ENCODE measurements at places on chromosomes 1 and 21. TPM values are rescaled to one million over a fixed set of nuclear protein-coding genes. Genes with fewer than 3 reads are reported as not detected.

GRCh38 chr1:204241050-204241449, 27.3 kb upstream of the GOLT1A start:
- no peak for DNase-seq

DNA sequence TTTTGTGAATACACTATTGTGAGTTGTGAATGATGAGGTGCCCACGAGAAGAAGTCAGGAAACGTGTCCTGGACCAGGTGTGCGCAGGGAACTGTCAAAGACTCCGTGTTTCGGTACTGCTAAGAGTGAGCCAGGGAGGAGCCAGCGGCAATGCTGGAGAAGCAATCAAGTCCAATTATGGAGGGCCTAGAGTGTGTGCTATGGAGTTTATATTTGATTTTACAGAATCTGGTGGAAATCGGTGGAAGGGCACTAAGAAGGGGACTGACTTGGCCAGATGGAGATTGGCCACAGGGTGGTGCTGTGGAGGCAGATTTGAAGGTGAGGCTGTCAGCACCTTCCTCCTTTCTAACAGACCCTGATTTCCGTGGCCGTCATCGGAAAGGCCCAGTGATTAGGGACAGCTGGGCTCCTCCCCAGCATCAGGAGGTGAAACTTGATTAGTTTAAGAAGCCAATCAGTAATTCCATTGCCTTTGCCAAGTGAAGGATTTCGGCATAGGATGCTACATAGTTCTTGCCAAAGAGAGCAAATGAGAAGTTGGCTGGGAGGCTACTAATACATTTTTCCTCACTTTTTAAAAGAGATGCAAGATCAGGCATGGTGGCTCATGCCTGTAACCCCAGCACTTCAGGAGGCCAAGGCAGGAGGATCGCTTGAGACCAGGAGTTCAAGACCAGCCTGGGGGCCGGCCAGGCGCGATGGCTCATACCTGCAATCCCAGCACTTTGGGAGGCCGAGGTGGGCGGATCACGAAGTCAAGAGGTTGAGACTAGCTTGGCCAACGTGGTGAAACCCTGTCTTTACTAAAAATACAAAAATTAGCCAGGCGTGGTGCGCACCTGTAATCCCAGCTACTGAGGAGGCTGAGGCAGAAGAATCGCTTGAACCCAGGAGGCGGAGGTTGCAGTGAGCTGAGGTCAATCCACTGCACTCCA, 7.0 kb downstream of the PTCH2 start:
- peak; percentile 74 for DNase-seq

GRCh38 chr1:208069908-208070307, 159.0 kb upstream of the CD34 start:
- no peak for DNase-seq

GRCh38 chr1:45477646-45478045, 13.3 kb downstream of the TESK2 start:
- no peak for DNase-seq

GRCh38 chr1:206967096-206967849, 3.0 kb downstream of the FCAMR start:
- DNase-seq = no peak

- DNase-seq = no peak
Observed at GRCh38 chr1:110291241-110292030, 47.7 kb upstream of the RBM15 start.

GRCh38 chr1:53826367-53826766, 11.7 kb downstream of the NDC1 start:
- DNase-seq = no peak

DNA sequence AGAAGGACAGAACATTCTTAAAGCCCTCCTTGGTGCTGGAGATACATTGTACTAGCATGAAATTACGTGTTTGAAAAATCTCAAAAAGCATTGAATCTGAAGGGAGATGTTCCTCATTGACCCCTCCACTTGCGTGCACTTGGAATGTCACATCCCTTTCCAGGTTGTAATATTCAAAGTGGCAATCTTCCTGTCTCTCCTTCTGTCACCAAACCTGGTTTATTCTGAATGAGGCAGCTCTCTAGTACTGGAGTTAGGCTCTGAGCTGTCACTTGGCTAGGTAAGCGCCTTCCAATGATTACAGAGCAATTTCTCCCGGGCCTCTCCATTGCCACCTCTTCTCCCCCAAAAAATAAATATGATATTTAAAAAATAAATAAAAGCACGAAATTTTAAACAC, 855 bp downstream of the DSCAM start:
- DNase-seq = no peak

- DNase-seq = no peak
Observed at GRCh38 chr1:220484135-220484534, 43.8 kb upstream of the MARK1 start.

DNA sequence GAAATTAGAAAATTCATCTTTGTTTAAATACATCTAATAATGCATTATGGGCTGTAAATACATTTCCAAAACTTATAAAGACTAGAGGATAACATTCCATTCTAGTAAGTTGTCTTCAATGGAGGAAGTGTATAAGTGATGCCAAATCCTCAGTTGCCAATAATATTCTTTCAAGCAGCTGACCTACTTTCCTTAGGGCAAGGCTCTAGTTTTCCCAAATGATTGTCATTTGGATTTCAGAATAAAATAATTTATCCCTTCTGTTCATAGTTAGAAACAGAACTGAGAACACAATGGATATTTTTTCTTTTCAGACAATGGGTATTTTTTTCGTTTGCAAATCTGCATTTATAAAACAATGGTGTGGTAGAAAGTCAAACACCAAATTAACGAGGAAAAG, 354.9 kb upstream of the ADAMTS5 start:
- no peak for DNase-seq

GRCh38 chr1:7298749-7299151, 472.3 kb upstream of the VAMP3 start:
- DNase-seq = no peak

DNA sequence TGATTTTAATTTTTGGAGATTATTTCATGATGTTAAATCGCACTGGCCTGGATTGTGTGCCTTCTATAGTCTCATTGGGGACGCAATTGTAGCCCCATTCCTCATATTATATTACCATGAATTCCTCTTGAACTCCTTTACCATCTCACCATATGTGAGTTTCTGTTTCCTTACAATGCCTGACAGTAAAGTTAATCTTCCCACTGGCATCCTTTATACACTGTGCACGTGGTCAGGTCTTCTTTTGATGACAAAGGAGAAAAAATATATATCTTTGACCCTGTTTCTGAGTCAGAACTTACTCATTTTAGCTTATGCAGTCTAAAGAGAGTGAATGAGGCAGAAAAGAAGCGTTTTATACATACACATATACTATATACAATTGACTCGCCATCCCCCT, 774 bp upstream of the ABL2 start:
- no peak for DNase-seq

- no peak for DNase-seq
Observed at GRCh38 chr1:40784141-40784770, 669 bp downstream of the KCNQ4 start.

DNA sequence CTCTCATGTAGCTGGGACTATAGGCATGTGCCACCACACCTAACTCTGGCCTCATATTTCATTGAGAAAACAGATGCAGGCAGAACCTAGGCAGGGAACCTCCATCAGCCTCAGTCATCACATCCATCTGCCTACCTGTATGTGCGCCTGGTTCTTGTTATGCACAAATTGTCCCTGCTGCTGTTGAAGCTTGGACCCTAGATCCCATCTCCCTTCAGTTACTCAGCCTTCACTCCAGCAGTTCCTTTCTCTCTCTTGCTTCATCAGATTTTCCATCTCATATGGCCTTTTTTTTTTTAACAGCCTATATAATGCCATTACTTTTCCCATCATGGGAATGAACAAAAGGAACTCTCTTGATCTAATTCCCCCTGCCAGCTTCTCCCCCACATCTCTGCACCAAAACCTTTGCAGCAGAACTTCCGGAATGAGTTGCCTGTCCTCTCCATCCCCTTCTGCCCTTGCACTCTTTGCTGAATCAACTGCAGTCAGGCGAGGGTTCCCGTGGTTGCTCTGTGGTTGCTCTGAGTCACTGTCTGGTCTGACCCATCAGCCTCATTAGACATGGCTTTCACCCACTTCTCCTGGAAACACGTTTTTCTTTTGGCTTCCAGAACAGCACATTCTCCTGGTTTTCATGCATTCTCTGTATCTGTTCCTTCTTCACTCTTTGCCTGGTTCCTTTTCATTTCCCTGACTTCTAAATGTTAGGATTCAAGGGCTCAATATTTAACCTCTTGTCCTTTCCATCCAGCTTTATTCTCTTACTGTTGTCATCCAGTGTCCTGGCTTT, 41.5 kb downstream of the UBE4B start:
- DNase-seq = no peak

- no peak for DNase-seq
Observed at GRCh38 chr1:226325178-226325577, 16.2 kb upstream of the LIN9 start.

GRCh38 chr1:56814205-56814604, 5.0 kb downstream of the FYB2 start:
- no peak for DNase-seq

DNA sequence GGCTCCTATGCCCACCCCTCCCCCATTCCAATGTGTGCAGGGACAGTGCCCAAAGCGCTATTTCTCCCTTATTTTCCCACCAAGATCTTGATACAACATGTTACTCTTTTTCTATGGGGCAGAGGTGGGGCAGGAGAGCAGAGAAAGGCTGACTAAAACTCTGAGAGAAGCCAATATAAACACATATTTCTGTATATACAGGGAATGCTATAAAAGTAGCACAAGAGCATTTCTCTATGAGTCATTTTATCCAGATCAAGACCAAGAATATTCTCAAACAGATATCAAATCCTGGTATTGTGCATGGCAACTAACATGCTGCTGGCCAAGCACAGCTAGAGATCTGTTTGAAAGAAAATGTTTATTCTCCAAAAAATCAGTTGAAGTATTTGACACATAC, 7.3 kb downstream of the WDR26 start:
- DNase-seq = no peak

- no peak for DNase-seq
Observed at GRCh38 chr1:182309631-182310351, 81.8 kb downstream of the GLUL start.

GRCh38 chr1:170836141-170836540, 99.2 kb upstream of the MROH9 start:
- no peak for DNase-seq

GRCh38 chr1:28392027-28392652, 22.6 kb downstream of the PHACTR4 start:
- DNase-seq = no peak

- no peak for DNase-seq
Observed at GRCh38 chr1:159930634-159931033, 5.3 kb upstream of the TAGLN2 start.

- no peak for DNase-seq
Observed at GRCh38 chr1:20211511-20211931, 25.2 kb upstream of the PLA2G2C start.

- no peak for DNase-seq
Observed at GRCh38 chr1:210938416-210938925, 195.5 kb downstream of the KCNH1 start.

DNA sequence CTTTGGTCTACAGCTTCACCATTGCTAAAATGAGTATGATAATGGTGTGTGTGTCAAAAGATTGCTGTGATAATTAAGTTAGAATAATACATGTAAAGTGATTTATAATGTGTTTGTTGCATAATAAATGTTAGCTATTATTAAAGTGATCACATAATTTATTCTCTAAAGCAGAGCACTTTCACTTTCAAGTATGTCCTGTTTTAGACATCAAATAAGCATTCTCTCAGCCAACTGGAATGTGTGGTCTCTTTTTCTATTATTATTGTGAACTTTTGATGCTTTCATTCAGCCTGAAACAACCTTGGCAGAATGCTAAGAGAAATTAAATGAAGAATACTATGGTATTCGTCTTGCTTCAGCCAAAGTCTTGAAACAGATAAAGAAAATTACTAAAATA, 102.8 kb upstream of the COL11A1 start:
- no peak for DNase-seq

- no peak for DNase-seq
Observed at GRCh38 chr1:59199147-59199546, 97.7 kb upstream of the FGGY start.

DNA sequence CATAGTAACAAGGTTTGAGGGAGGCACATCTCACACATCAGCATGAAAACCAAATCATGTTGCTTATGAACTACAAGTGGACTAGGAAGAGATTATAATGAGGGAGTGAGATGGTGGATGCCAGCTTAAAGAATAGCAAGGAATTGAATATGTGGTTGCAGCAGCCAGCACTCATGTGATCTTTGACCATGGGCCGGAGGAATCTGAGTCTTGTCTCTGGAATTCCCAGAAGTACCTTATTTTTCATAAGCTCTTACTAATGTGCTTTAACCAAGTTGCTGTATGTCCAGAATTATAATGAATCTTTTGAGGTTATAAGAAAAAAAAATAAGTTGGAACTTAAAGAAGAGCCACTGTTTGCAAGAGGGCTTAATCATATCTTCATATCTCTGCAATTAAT, 97.0 kb downstream of the DISP1 start:
- no peak for DNase-seq

DNA sequence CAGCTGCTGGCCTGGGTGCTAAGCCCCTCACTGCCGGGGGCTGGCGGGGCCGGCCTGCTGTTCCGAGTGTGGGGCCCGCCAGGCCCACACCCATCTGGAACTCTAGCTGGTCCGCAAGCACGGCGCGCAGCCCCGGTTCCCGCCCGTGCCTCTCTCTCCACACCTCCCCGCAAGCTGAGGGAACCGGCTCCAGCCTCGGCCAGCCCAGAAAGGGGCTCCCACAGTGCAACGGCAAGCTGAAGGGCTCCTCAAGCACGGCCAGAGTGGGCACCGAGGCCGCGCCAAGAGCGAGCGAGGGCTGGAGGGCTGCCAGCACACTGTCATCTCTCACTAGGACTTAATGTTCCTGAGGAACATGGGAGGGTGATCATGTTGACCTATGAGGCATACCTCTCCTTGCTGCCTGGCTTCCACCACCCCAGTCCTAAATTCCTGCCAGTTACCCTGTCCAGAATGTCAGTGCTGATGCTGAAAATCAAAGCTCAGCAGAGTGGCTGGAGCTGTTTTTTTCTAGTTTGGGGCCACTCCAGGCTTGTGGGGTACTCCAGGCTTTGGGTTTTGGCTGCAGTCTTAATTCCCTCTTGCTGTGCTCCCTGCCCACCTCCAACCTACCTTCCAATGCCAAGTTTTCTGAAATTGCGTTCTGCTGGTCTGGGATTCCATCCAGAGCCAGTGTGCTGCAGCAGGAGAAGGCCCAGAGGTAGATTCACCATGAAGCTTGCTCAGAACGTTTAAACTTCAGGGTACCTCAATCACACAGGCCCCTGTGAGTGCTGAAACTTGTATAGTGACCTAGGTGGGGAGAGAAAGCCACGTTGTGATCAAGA, 44.2 kb upstream of the LPGAT1 start:
- DNase-seq = no peak

GRCh38 chr1:212688341-212689047, 11.1 kb downstream of the BATF3 start:
- peak; percentile 64 for DNase-seq

Gene PTGFRN
- polyA plus RNA-seq = 66.1 TPM

Gene OR2T8
- not detected for polyA plus RNA-seq

Gene PATJ
- polyA plus RNA-seq = 30.6 TPM

Gene LCE1E
- not detected for polyA plus RNA-seq

Gene IL19
- polyA plus RNA-seq = not detected

Gene TSPAN2
- 10.4 TPM for polyA plus RNA-seq

Gene ATF3
- 21.9 TPM for polyA plus RNA-seq

Gene RPL5
- 3,314 TPM for polyA plus RNA-seq

Gene NTNG1
- polyA plus RNA-seq = 24.2 TPM

Gene S100A5
- polyA plus RNA-seq = not detected
